ENCODE measurements at places on chromosomes 7 and 10.

DNA sequence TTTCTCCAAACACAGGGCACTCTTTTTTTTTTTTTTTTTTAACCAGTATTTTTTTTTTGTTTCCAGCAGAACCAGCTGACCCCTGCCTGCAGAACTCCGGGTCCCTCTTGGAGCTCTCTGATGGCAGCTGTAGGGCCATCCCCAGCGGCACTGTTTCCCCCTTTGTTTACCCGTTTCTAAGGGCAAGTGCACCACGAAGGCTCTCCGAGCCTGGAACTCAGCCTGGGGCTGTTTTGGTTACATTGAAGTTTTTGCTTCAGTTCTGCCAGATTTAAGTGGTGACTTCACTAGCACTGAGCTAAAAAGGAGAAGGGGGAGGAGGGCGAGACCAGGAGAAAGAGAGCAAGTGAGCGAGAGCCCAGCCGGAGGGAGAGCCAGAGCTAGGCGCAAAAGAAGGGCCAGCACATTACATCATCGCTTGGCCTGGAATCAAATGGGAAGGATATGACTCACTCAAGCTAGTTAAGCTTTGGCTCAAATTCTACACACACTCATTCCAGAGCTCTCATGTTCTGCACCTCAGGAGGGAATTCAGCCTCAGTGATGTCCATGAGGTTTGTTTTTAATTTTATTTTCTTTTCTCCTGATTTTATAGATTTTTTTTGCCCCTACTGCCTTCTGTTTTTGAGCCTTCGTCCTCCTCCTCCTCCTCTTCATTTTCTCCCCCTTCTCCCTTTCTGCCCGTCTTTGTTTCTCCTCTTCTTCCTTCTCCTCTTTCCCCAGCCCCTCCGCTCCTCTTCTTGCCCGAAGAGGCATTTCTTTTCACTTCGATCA, 272.3 kb downstream of the TRIL start:
- peak; percentile 94 for DNase-seq

DNA sequence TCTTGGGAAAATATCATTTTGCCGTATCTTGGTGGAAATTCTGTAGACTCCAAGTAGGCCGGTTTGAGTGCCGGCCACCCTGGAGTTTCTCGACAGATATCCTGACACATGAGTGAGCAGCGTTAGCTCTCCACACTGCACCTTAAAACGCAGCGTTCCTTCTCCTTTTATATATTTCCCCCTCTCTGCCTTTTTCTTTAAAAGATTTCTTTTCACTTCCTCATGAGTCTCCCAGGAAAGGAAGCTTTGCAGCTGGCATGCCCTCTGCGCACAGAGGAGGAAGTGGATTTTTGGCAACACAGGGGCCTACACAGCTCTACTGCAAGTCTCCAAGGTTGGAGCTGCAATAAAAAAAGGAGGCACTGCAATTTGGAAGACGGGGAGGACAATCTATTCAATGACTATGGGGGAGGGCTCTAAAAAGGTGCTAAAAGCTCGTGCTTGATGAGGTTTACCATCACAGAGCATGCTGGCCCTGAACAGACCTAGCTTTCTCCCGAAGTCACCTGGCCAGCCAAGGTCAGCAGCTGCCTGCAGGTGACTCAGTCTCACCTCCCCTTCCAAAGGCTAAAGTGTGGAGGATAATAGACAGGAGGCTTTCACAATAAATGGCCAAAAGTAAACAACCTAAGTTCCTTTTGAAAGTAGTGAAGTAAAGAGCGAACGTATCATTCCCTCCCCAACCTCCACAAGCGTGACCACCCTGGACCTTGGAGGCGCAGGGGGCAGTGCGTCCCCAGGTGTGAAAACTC, 252.8 kb downstream of the ZMYND11 start:
- no peak for DNase-seq

DNA sequence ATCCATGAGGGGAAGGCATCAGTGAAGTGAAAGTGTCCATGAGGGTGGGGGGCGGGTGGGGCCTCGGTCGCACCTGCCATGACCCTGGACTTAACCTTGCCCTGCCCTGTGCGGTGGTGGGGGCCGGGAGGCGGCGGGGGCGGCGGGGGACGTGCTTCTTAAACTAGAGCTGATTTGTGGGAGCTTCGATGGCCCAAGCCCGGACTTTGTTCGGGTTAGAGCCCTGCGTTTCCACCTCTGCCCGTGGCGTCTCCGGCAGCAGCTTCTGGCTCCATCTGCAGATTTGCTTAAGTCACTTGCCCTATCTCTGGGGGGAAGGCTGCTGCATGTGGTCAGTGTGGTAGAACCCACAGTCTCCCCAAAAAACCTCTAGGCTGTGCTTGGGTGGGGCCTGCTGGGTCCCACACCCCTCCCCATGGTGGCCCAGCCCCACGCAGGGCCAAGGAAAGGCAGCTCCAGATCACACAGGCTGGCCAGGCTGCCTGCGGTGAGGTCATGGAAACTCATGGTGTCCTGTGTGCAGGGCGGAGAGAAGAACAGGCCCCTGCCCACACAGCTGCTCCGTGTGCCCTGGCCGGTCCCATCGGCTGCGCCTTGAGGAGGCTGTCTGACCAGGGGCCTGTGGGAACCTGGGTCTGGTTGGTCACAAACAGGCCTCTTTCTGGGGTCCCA, 93.2 kb downstream of the INPP5A start:
- DNase-seq: no peak

DNA sequence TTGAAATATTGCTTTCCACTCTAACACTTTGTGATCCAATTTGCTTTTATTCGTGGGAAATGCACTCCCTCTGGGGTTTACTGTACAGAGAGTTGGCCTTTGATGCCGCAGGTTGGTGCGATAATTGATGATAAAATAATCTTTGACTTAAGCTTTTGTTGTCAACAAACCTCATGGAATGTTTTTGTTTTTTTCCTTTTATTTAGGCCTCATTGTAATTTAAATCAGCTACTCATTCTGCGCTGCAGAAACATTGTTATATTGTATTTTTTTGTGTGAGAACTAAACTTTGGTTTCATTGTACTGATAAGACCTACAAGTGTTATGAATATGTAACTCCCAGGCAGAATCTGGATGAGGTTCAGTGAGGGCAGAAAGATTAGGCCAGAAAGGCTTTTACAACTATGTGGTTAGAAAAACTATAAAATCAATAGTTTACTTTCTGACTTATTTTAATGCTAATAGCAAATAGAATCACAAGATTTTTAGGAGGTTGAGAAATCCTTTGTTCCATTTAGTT, 76.8 kb upstream of the POM121L12 start:
- DNase-seq: no peak

DNA sequence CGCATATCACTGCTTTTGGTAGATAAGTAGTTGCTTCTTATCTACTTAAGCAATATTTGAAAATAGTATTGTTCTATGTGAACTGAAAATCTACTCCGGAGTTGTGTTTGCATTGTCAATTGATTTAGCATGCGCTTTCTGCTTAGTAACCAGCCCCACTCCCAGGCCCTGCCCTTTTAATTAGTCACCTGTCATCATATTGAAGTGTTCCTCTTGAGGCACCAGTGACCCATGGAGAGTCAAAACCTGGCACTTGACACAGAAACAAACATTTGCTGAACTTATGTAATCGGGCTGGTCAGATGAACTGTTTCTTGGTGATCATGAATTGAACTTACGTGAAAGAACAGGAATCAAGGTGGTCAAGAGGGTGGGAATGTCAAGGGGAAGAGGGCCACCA, 27.8 kb upstream of the CDHR3 start:
- DNase-seq: no peak

GRCh38 chr10:81920213-81920829, 45.3 kb downstream of the NRG3 start:
- no peak for DNase-seq

- DNase-seq: no peak
Measured at GRCh38 chr10:79044036-79044632, 24.6 kb upstream of the ZMIZ1 start.

DNA sequence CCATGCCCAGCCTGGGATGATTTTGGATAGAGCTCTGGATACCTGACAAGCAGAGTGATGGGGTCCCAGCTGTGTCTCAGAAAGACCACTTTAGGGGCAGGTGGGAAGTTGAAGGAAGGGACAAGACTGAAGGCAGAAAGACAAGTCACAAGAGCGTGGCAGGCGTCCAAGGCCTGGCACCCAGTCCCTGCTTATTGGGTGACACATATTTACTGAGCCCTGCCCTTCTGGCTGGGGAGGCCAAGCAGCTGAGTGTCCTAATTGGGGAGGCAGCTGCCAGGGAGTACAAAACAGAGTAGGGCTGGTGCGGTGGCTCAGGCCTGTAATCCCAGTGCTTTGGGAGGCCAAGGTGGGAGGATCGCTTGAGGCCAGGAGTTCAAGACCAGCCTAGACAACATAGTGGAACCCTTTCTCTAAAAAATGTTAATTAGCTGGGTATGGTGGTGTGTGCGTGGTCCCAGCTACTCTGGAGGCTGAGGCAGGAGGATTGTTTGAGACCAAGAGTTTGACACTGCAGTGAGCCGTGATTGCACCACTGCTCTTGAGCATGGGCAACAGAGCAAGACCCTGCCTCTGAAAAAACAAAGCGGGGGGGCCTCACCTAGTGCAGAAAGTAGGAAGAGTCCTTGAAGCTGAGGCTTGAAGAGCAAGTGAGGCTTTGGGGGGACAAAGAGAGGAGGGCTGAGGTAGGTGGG, 53.0 kb upstream of the GTF2I start:
- DNase-seq: no peak

GRCh38 chr10:110643653-110644597, at the start of gene RBM20:
TSS of gene RBM20 (plus strand) at chr10:110644336. CDS start at chr10:110644455, 119 bp downstream.
- no peak for DNase-seq

DNA sequence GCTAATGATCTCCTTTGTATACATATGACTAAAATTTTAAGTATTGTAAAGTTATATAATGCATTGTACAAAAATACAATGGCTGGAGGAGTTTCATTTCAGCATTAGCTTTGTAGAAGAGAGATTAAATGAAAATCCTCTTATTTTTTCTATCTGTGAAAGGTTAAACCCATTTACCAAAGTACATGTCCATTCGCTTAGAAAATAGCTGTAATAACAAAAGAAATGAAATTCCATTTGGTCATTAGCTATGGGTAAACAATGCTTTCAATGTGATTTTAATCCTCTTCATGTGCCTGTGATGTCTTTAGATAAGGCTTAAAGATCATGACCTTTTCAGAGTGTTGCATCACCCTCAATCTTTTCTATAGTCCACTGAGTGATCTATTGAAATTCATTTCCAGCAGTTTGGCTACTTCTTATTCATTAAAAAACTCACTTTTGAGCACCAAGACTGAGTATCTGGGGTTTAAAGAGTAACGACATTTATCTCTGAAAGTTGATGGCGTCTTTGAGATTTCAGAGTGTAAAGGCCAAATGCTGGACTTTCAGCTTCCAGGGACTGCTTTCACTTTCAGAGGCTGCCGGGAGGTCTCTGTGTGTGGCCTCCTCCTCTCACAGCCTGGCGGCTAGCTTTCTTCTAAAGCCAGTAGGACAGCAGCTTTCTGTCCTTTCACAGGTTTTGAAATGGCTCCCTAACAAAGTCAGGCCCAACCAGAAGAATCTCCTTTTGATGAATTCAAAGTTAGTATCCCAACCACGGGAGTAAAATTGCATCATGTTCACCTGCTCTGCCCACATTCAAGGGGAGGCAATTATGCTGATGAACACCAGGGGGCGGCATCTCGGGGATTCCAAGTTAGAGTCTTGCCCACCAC, 701.4 kb upstream of the COBL start:
- DNase-seq: no peak

DNA sequence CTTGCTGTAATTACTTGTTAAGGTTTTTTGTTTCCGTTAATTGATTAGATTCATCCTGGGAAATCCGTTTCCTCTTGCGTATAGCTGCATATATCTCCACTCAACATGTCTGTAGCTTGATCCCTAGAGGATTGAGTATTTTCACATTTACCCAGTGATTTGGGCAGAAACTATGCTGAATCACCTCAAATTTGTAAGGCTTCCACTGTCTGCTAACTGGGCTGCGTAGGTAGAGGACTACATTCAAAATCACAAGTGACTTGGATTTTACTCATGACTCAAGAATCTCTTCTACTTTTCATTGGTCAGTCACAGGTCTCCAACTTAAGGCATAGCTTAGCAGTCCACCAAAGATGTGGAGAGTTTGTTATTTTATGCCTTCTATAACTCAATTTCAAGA, 141.8 kb downstream of the POLR1F start:
- DNase-seq: no peak

DNA sequence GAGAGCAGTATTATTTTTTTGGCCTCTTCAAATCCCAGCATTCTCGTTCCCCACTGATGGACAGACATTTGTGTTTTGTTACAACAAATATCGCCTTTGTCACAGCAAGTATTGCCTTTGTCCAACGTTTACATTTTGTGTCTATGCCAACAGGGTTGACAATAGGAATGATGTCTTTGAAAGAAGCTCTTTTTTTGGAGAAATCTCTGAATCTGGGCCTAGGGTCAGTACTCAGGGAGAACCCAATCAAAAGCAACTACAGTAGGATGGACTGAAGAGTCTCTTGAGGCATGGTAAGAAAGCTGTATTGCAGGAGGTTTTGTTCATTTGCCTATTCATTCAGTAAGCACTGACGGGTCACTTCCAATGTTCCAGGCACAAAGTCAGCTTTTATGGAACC, 57.7 kb upstream of the KLF14 start:
- DNase-seq: no peak

GRCh38 chr10:126661356-126661755, 9.1 kb downstream of the C10orf90 start:
- no peak for DNase-seq

DNA sequence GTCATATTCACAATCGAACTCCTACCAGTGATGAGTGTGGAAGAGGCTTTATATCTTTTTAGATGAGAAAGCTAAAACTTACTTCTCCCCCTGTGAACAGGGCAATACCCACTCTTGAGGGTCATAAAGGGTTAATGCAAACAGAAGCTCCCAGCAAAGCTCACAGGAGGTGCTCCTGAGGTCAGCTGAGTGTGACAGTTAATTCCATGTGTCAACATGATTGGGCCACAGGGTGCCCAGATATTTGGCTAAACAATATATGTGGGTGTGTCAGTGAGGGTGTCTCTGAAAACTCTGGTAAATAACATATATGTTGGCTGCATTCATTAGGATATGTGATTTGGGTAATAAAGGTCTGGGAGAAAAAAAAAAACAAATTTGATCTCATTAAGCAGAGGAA, 86.0 kb downstream of the HIP1 start:
- DNase-seq: no peak
